ENCODE measurements at places on chromosomes 11 and 22.

GRCh38 chr11:103936059-103936458 is 100.4 kb upstream of the DDI1 start:
- DNase-seq, result no peak

- no peak for DNase-seq
These were observed 1.8 kb upstream of the NCF4 start for GRCh38 chr22:36858966-36859365.

- no peak for DNase-seq
These were observed 771 bp downstream of the NDUFV1 start for GRCh38 chr11:67607507-67607906.

DNA sequence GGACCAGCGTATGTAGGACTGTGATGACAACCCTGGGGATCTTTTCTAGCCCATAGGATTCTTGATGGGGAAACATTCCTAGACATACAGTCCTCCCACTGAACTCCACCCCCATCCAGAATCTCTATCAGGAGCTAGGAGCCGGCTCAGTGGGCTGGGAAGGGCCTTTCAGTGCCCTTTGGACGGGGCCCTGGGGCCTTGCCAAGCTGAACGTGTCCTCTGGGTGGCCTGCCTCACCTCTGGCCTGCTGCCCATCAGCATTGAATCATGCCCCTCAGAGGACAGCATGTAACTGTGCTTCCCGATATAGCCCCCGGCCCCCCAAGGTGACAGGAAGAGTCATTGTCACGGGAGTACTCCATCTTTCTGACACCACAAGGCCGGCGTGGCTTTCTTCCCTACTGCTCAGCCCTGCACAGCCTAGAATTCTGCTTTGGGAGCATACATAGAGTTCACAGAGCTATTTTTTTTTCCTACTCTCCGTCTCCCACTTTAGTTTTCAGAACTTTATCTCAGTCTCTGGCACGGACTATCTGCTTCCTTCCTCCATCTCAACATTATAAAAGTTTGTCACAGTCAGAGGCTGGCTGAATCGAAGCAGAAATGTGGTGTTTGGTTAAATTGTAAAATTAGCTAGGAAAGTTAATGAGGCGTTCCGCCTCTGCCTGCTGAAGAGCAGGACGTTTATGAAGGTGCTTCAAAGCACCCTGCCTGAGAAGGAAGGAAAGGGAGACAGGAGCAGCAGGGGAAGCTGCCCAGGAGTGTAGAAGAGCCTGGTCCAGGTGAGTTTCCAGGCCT is 111.9 kb downstream of the ZBTB16 start:
- no peak for DNase-seq

DNA sequence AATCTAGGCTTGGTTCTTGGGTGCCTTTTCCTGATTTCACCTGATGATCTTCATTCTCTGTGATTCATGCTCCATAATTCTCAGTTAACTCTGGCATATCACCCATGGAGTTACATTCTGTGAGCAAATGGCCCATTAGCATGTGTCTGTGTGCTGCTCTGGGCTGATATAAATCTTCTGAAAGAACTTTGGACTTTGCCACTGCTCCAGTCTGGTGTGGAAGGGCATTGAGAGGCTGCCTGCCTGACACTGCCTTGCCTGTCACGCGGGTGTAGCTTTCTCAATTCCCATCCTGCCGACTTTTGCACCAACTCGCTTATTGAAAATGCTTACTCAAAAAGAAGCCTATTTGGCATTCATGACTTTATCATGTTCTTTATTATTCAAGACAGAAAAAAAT is 42.2 kb downstream of the FAT3 start:
- DNase-seq, result no peak
